ENCODE measurements at places on chromosomes 4 and X.
A peak's percentile ranks its signal among the peaks of the same experiment; 100 is the strongest.

GRCh38 chrX:41475191-41475590 is 28.0 kb downstream of the NYX start:
- DNase-seq, result no peak

DNA sequence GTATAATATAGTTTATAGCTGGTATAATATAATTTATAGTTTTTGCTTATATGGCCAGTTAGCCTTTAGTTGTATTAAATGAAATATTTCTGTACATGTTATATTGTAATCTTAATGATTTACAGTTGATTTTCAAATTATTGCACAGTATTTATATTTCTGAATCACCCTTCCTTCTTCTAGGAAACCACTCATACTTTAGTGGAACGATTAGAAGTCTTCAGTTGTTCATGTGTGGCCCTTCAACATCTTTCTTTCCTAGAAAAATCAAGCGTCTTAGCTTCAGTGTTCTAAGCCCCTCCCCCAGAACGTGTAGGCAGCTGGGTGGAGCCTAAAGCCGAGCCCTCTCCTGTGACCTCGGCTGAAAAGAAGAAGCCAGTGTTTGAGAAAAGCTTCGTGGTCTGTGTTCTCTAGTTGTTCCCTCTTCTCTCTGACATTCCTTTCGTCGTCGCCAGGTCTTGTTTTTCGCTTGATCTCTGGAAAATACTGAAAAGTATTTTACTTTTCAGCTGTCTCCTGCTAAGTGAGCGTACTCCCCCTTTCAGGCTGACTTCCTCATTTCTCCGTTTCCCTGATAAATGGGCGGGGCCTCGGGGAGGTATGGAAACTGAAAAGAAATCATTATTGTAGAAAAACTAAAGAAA is at the start of gene C4orf33:
Gene C4orf33, plus strand, starts transcription at position 342 of the 644 bp plus-strand sequence. CDS start 6,459 bp downstream, outside the sequence.
- DNase-seq, result peak; percentile 42

- peak; percentile 31 for DNase-seq
Measured at GRCh38 chrX:145405012-145405411, 157.7 kb downstream of the SPANXN1 start.

- no peak for DNase-seq
Measured at GRCh38 chrX:129790146-129790545, 10.4 kb downstream of the SASH3 start.

GRCh38 chr4:13368217-13368616 is 115.9 kb downstream of the RAB28 start:
- no peak for DNase-seq

All from kidney capillary endothelial cell (primary cell).